Smooth muscle cell of the umbilical artery (primary cell): ENCODE measurements at places on chromosomes 12 and 14. TPM values are rescaled to one million over a fixed set of nuclear protein-coding genes. Genes with fewer than 3 reads are reported as not detected.

TRIP11 gene
- 43.1 and 67.0 TPM in 2 replicates for total RNA-seq

SMCO2 gene
- 0.89 and 1.4 TPM in 2 replicates for total RNA-seq

ERBB3 gene
- total RNA-seq = under 0.01 and 0.23 TPM in 2 replicates

COX8C gene
- total RNA-seq = not detected in 2 replicates

KRT83 gene
- not detected in 2 replicates for total RNA-seq
